ENCODE measurements at places on chromosomes 2 and 18.

GRCh38 chr2:238912916-238913875, 65.3 kb downstream of the TWIST2 start:
- no peak for DNase-seq

GRCh38 chr18:35494251-35495220, 3.2 kb downstream of the INO80C start:
- no peak for DNase-seq

- DNase-seq = no peak
Measured at GRCh38 chr18:43590182-43590903, 313.1 kb upstream of the SYT4 start.

DNA sequence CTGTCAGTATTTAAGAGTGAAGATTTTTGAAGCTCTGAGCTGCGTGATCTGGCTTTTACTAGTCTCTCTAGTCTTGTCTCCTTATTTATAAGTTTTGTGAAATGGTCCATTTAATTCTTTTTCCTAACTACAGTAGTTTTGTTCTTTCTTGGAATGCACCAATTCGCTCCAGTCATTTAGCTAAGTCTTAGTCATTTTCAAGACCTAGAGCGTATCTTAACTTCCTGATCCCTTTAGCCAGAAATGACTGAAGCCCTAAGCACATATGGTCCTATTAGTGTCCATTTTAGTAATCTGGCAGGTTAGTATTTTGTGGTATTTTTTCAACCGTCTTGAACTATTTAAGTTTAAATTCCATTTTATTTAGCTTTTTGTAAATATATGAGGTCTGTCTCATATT, 3.6 kb downstream of the BIRC6 start:
- no peak for DNase-seq

DNA sequence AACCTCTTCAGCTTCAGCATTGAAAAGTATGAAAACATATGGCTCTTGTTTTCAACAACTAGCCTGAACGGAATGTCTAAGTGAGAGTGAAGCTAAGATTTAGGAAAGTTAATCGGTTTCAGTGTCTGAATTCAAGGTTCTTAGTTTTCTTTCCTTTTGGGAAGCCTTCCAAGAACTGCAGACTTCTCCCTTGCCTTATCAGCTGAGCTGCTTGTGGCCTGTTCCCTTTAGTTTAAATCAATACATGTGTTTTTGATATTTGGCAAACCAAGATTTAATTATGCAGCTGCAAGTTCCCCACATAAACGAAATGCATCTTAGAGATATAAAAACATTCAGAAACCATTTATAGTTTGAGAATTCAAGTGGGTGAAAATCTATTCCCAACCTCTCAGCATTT, 274.3 kb upstream of the NRP2 start:
- DNase-seq = no peak

GRCh38 chr2:122739732-122740593, 984.5 kb downstream of the TSN start:
- no peak for DNase-seq

GRCh38 chr18:21650311-21650710, 38.2 kb downstream of the SNRPD1 start:
- DNase-seq = no peak

GRCh38 chr2:162609798-162610197, 228.8 kb downstream of the KCNH7 start:
- DNase-seq = no peak

DNA sequence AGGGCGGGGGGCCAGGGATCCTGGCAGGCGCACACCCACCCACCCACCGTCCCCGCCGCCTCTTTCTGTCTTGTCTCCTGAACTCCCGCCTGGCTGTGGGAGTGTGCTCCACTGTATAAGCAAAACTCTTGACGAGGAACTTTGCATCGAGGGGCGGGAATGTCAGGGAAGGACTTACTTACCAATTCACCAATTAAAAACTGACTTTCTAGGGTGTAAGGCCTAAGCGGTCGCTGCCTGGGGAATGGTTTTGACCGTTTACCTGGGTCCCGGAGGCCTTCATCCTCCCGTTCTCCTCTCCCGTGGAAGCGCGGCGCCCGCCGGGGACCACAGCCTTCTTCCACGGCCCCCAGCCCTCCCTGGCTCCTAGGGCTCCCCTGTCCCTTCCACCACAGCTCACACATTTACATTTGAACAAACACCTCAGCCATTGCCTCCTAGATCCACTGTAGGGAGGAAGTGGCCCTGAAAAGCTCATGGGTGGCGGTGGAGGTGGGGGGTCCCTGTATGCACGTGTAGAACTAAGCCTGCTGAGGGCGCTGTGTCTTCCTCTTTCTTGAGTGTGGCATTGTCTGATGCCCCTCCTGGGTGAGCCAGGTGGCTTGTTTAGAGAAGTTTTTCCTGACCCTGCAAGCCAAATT, 8.9 kb downstream of the ASIC4 start:
- no peak for DNase-seq

DNA sequence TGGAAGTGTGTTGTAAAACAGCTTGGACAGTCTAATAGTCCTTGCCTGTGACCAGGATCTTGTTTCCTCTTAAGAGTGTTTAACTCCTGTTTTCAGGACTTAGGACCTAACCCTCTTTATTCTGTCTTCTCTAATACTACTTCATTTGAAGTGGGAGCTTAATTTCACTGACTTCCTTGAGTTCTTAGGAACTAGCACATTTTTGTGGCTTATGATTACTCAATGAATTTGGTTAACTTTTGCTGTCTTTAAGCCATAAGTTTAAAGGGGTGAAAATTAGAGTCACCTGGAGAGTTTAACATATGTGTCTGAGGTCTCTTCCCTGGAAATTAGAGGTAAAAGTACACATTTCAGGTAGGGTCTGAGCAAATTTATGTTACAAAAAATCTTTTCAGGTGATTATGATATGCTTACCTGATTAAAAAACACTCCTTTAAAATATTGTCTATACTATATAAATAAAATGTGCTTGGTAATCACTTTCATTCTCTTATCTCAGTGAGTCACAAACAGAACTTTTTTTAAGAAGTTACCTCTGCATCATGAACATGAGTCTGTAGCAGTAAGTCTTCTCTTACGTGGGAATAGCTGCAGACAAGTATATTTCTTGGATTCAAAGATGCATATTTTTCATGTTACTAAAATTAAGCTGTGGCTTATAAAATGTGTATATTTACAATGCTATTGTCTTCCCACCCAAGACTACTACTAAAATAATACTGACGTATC, 52.7 kb downstream of the ATP9B start:
- DNase-seq = no peak

- no peak for DNase-seq
Measured at GRCh38 chr2:151048331-151049054, 213.2 kb downstream of the RBM43 start.

DNA sequence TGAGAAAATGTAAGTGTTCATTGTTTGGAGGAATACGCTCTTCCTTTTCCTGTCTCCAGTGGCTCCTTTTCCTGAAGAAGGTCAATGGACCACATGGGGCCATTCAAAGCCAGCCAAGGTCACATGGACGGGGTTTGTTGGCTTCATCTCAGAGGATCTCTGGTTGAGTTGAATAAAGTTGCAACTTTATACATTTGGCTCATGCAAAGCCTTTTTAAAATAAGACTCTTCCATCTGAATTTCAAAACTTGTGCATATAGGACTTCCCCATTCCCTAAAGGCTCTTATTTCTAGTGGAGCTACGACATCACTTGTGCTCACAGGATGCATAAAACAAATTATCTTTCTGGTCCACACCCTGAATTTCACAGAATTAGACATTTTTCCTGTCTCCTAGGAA, 235.5 kb downstream of the CMPK2 start:
- no peak for DNase-seq

- DNase-seq = no peak
Measured at GRCh38 chr2:108193251-108193650, 46.5 kb upstream of the SULT1C3 start.

DNA sequence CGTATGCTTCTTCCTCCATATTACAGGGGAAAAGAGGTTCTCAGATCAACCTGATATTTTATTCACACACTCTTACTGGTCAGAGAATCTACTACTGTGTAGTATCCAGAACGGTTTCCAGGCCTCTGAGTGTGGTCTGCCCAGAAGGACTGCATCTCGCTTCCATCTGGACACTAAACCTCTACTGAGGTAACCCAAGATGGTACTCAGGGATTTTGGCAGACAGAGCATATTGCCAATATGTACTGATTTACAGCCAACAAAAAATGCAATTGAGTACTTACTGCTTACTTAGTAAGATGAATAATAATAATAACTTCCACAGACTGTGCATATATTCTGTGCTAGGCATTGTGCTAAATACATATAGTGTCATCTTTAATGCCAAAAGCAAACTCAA, 55.8 kb downstream of the CYRIA start:
- no peak for DNase-seq

- DNase-seq = no peak
Measured at GRCh38 chr18:63470751-63471150, 6.0 kb upstream of the SERPINB5 start.

DNA sequence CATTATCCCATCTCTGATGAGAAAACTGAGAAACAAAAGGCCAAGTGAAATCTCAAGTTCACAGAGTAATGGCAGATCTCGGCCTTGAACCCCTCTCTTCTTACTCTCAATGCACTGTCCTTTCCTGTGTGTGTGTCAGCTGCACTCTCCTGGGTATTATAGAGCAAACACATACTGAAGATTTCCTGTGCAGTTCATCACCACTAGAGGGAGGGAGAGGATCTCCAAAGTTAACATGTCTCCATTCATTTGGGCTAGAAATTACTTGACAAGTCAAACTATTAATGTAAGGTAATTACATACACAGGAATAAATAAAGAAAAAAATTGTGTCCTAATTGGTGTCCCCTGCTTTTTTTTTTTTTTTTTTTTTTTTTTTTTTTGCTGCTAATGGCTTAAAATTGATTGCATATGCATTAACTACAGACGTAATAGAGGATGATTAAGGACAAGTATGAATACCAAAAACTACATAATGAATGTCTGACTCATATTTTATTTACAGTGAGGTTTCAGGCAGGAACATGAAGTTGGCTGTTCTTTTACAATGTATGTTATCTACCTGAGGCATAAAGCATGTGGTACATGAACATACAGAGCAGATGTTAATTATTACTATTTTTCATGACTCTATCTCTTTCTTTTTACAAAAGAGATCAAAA, 269.2 kb downstream of the NYAP2 start:
- DNase-seq = no peak

DNA sequence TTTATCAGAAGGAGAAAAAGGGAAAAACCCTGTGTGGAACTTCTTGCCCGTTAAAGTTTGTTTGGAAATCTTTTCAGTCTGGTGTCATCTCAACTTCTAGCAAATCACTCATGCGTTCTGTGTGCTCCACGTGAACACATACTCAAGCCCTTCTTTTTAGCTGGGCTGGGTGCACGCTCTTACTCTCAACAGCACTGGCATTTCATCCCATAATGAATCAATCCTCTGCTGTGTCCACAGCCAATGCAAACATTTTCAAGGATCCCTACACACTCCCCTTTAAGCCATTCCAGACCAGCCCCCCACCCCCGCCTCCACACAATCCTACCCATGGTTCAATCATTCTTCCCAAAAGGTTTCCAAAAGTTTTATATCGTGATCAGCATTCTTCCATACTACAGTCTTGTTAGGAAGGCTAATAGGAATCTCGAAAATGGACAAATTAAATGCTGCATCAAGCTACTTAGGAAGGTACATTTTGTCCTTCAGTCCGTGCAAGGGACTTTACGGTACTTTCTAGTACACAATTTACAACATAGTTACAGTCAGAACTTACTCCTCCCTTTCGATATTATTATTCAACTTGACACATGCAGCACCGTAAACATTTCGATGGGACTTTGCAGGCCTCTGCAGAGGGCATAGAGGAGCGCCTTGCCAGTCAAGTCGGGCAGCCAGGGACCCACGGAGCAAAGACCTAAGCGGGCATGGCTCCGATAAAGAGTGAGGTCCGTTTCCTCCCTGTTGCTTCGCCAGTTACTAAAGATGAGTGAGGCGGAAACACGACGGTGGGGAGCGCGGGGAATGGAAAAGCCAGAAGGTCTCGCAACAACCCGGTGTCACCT, 1.4 kb downstream of the PTGR3 start:
- no peak for DNase-seq

- no peak for DNase-seq
Measured at GRCh38 chr2:179247318-179248023, 17.2 kb downstream of the SESTD1 start.

DNA sequence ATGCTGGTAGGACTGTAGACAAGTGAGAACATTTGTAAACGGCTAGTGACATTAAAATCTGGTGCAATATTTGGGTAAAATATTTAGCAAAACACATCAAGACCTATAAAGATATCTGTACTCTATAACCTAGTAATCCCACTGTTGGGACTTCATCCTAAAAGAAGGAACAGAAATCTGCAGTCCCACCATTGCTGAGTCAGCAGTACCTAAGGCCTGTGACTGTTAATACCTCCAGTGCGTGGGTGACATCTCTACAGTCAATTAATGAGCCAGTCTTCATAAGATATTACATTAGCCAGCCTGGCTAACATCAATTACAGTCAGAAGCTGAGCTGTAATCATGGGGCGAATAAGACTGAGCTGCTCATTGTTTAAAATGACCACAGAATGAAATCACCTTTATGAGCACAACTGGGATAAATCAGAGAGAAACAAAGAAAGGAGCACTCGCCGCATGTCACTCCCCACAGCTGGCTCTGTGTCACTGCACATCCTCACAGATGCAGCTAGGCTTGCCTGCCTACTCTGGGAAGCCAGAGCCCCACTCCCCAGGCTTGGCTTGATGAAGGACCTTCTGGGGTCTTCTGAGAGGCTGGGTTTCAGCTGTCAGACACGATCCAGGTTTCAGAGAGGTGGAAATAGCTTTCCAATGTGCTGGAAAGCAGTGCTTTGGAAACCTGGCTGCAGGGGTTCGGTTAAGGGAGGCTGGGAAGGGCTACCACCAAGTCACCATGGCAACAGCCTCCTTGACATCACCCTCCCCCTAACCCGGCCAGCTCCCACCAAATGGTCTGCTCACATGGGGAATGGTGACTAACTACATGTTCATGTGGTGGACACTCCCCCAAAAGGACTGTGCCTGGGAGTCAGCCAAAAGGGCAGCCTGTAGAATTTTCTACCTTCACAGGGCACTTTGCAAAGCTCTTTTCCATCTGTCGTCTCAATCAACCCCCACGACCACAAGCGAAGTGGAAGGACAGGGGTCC, 145.0 kb downstream of the ZBTB7C start:
- DNase-seq = no peak

DNA sequence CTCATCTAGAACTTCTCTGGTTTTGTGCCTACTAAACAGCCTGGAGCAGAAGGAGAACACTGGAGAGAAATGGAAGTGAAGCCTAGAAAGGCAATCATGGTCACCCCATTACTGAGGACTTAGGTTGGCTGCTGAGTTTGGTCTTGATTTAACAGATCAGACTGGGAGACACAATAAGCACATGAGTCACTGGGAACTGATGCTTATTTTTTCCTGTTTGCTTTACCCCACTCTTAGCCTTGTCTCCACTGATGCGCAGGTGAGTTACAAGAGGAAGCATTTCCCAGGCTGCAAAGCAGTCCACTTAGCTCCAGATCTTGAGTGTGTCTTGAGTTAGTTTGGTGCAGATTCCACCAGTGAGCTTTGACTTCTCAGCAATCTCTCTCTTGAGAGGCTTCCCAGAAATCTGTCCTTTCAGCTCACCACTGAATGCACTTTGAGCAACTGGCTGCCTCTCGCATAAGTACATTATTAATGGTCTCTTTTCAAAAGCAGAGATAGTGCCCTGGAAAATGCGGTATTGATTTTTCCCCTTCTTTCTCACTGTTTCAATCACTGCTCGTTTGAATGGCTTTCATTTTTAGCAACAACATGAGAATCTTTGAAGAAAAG, 390.2 kb upstream of the SETBP1 start:
- DNase-seq = no peak

Measured in stimulated activated CD8-positive, alpha-beta memory T cell treated with anti-CD3 and anti-CD28 coated beads, Interleukin-7, amount 100 ng/mL, for 1 hour (primary cell).